ENCODE measurements at places on chromosomes 7 and 10.
A peak's percentile ranks its signal among the peaks of the same experiment; 100 is the strongest.

- peak; percentile 79 for DNase-seq
Measured at GRCh38 chr7:43481902-43482678, 100.8 kb upstream of the STK17A start.

GRCh38 chr7:20112696-20113095, 104.5 kb downstream of the MACC1 start:
- no peak for DNase-seq

DNA sequence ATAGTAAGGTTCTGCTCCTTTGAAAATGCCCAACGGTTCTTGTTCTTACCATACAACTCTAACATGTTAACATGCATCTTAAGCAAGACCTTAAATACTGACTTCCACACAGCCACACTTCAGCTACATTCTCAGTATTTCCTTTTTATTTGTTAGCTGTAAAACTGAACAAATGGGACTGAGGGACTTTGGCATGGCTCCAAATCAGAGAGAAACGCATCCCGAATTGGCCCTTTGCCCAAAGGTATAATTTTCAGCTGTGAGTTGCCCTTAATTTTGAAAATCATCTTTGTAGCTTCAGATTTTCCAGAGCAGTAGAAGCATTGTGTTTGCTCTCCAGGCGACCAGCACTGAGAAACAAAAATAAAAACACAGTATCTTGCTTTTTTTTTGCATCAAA, 56.4 kb downstream of the NEUROD6 start:
- DNase-seq = no peak

- no peak for DNase-seq
Measured at GRCh38 chr7:76050545-76050944, 2.6 kb downstream of the MDH2 start.

DNA sequence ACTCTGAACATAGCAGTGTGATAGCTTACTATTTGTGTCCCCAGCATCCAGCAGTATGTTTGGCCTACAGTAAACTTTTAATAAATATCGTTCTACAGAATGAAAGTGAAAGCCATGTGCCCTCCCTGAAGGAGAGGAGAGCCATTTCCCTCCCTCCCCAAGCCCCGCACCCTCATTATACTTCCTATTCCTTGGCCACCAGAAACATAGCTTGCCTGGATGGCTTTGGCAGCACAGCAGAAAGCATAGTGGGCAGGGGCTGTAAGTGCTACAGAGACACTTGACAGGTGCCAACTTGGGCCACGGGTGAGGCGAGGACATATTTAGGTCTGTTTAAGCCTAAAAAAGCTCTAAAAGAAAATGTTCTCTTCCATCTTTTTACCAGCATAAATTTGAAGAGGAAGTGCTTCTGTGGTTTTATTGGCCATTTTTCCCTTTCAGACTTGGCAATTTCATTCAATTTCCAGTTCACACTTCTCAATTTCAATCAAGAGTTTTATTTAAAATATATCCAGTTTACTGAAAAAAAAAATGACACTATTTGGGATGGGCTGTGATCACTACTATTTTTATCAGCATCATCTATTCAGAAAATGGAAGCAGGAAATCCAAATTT, 12.7 kb downstream of the HHEX start:
- DNase-seq = peak; percentile 57

GRCh38 chr10:44178856-44179255, 206.0 kb downstream of the CXCL12 start:
- no peak for DNase-seq

DNA sequence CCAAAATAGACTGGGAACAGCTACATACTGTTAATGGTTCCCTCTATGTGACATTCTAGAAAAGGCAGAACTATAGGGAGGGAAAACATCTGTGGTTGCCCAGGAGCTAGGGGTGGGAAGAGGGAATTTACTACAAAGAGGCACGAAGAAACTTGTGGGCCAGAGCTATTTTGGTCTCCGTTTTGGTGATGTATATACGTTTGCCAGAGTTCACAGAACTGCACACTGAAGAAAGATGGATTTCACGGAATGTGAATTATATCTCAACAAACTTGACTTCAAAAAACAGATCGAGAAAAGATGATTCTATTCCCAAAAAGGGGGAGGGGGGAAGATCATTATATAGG, 386 bp upstream of the AS3MT start:
- no peak for DNase-seq

DNA sequence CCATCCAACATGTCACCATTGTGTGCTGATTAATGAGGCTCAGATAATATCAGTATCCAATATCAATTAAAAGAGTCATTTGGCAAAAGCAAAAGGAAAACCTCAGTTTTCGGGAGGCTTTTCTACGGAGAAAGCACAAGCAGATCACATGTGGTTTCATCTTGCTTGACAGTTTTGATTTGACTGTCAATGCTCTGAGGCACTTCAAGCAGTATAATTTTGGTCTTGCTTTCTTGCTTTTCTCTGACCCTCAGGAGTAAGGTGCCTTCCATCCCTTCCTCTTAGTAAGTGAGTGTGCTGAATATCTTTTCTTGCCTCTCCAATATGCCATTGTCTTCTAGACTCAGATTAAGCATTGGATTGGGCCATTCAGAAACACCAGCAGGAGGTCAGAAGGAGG, 115.5 kb upstream of the CALCR start:
- no peak for DNase-seq

DNA sequence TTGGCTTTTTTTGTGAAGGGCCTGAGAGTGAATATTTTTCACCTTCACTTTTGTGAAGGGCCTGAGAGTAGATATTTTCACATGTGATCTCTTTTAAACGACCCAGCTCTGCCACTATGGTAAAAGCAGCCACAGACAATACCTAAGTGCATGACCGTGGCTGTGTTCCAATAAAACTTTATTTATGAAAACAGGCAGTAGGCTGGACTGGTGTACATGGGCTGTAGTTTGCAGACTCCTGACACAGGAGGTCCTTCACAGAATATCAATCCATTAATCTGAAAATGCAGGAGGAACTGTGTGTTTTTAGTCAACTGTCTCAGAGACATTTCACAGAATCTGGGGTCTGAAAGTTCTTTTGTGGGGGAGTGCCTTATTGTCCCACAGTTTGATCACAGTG, 186.9 kb downstream of the PRKCQ start:
- DNase-seq = no peak

- no peak for DNase-seq
Measured at GRCh38 chr10:86472061-86472460, 49.5 kb downstream of the WAPL start.

- no peak for DNase-seq
Measured at GRCh38 chr7:17879075-17879661, 61.1 kb downstream of the SNX13 start.

DNA sequence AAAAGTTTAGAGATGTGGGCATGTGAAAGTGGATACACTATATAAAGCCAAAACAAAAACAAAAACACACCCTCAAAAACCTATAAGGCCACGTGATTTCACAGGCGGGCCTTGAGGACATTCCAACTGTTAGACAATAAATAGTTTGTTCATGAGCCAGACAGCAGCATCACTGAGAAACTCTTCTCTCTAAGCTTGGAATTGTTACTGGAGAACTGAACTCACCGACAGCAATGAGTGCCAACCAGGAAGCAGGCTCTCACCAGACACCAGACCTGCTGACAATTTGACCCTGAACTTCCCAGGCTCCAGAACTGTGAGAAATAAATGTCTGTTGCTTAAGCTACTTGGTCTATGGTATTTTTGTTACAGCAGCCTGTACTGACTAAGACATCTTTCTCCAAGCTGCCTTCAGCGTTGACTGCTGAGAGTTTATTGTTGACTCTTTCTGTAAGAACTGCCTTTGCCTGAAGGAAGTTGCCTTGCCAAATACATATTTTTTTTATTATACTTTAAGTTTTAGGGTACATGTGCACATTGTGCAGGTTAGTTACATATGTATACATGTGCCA, 107.5 kb downstream of the EPDR1 start:
- peak; percentile 27 for DNase-seq

DNA sequence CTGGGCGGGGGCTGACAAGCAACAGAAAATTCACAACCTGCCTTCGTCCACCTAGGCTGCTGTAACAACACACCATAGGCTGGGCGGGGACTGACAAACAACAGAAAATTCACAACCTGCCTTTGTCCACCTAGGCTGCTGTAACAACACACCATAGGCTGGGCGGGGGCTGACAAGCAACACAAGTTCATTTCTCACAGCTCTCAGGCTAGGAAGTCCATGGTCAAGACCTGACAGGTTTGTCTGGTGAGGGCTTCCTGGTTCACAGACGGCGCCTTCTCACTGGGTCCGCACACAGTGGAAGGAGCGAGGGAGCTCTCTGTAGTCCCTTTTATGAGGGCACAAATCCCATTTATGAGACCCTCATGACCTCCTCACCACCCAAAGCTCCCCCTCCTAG, 52.2 kb downstream of the DIP2C start:
- DNase-seq = no peak

- no peak for DNase-seq
Measured at GRCh38 chr10:29780096-29780495, 145.3 kb upstream of the SVIL start.

DNA sequence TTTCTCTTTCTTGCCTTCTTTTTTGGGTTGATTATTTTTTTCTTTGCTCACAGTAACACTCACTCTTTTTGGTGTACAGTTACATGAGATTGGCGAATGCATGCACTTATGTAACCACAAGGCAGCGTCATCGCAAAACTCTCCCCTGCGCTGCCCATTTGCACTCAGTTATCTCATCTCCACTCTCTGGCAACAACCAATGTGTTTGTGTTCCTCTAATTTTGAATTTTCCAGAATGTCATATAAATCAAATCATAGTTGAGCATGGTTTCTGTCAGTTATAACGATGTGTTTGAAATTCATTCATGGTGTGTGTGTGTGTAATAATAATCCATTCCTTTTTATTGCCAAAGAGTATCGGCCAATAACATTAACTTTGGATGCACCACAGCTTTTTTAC, 23.0 kb upstream of the IGFBP3 start:
- peak; percentile 49 for DNase-seq

DNA sequence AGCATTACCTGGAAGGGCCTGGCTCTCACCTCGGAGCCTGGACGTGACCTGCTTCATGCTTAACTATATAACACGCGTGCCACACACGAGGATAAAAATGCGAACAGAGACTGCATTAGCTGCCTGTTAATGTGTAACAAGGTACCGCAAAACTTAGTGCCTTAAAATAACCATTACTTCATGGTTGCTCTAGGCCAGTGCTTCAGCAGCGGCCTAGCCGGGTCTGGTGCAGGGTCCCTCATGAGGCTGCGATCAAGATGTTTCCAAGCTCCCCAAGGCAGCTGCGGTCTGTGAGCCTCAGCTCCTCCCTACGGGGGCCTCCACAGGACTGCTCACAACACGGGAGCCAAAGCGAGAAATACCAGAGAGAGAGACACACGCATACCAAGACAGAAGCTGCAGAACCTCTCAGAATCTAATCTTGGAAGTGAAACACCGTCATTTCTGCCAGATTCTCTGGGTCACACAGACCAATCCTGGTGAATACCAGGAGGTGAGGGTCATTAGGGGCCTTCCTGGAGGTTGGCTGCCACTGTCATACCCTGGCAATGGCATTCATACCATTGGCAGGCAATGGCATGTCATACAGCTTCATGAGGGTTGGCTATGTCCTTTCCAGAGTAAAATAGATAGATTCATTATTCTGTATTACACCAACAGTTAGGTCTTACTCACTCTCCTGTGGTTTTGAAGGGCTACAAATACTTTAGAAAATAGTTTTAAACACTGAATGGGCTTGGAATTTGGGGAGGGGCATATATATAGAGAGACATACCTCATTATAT, 94.5 kb downstream of the HIPK2 start:
- peak; percentile 80 for DNase-seq

DNA sequence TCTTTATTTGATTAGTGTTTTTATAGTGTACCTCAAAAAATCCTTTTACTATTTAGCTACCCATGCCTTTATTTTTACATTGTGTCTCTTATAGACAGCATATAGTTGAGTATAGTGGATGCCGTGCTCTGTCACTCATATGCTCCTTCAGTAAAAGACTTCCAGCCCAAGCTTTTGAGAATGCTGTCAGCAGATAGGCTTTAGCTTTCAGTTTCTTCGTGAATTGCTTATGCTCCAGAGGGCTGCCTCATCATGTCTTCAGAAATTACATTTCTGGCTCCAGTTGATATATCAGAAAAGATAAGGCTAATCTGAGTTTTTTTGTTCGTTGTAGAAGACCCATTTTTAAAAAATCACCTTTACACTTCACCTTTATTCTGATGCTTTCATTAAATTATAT, 332.0 kb downstream of the NXPH1 start:
- DNase-seq = no peak

- no peak for DNase-seq
Measured at GRCh38 chr7:159158125-159158887, 13.6 kb upstream of the VIPR2 start.

DNA sequence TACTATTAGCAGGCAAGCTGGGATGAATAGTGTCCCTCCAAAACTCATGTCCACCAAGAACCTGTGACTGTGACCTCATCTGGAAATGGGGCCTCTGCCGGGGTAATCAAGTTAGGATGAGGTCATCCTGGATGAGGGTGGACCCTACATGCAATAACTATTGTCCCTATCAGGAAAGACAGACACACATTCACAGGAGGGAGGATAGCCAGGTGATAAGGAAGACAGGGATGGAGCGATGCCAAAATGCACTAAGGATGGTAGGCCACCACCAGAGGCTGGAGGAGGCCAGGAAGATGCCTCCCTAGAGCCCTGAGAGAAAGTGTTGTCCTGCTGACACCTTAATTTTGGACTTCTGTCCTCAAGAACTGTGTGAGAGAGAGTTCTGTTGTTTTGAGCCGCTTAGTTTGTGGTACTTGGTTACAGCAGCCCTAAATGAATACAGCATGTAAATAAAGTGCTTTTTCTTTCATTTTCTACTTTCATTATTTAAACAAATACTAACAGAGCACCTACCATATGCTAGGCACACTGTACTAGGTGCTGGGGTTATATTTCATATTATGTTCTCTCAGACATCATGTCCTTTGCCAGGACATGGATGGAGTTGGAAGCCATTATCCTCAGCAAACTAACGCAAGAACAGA, 111.9 kb downstream of the USP6NL start:
- DNase-seq = no peak

- no peak for DNase-seq
Measured at GRCh38 chr7:95317546-95317945, 6.8 kb downstream of the PON1 start.
